Fibroblast of lung (primary cell): ENCODE measurements at places on chromosomes 12 and 14. TPM values are rescaled to one million over a fixed set of nuclear protein-coding genes. Genes with fewer than 3 reads are reported as not detected.

TMEM119 gene
- 132 and 358 TPM in 2 replicates for total RNA-seq

RNU4-1 gene
- under 0.01 TPM in 2 replicates for total RNA-seq

NFATC4 gene
- total RNA-seq, result 33.1 and 59.9 TPM in 2 replicates

EMC9 gene
- total RNA-seq, result 12.3 and 18.0 TPM in 2 replicates

FAM161B gene
- total RNA-seq, result 4.1 and 5.3 TPM in 2 replicates

CLEC4E gene
- not detected in 2 replicates for total RNA-seq

TSHR gene
- not detected in 2 replicates for total RNA-seq

DNA sequence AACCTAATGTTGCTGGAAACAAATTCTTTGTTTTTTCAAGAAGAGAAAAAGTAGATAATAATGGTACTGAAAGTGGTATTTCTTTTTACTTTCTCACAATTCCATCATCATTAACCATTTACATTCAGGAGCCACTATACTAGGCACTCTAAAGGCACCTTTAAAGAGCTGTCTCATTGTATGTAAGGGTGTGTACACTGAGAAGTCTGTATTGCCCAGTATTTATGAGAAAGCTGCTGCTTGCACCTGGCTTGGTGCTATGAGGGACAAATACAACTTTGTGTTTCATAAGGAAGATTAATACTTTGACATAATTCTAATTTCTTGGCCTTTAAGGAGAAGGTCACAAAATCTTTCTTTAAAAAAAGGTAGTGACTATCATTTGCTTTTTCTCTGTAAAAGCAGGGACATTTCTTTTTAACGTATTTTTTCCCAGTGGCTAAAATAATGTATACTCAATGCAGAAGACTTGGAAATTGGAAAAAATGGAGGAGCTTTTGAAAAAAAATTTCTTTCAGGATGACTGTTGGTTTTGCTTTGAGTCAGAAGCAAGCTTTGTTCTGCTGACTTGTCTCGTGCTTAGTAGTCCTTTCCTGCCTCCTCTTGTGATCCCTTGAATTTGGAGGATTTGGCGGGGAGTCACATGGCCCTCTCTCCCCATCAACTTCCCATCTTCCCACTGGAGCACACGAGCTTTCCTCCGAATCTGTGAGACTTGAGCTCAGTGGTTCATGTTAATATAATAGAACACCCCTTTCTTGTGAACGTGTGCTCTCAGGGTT, 50.1 kb downstream of the RASSF3 start:
- no peak for DNase-seq
- H3K36me3 ChIP-seq, result no peaks in the 10 kb centered on the region
- no peaks in the 10 kb centered on the region for H3K4me1 ChIP-seq
- H3K4me3 ChIP-seq, result no peak overlapping the region
- H3K27me3 ChIP-seq, result no peaks in the 10 kb centered on the region

- peaks cover 2% of the 10 kb centered on the region for H3K4me1 ChIP-seq
- no peaks in the 10 kb centered on the region for H3K36me3 ChIP-seq
- no peak overlapping the region for H3K4me3 ChIP-seq
- DNase-seq, result peak; percentile 2
- no peaks in the 10 kb centered on the region for H3K27me3 ChIP-seq
- no peak overlapping the region for H3K27ac ChIP-seq
Measured at GRCh38 chr12:94721173-94721572, 70.8 kb upstream of the TMCC3 start.

GRCh38 chr14:70909733-70910614, 2.7 kb downstream of the PCNX1 start:
- no peaks in the 10 kb centered on the region for H3K27me3 ChIP-seq
- no peak overlapping the region for H3K27ac ChIP-seq
- DNase-seq, result peak; percentile 48
- H3K4me1 ChIP-seq, result peaks cover 3% of the 10 kb centered on the region
- no peaks in the 10 kb centered on the region for H3K36me3 ChIP-seq
- peak overlapping the region; percentile 94 for H3K4me3 ChIP-seq

DNA sequence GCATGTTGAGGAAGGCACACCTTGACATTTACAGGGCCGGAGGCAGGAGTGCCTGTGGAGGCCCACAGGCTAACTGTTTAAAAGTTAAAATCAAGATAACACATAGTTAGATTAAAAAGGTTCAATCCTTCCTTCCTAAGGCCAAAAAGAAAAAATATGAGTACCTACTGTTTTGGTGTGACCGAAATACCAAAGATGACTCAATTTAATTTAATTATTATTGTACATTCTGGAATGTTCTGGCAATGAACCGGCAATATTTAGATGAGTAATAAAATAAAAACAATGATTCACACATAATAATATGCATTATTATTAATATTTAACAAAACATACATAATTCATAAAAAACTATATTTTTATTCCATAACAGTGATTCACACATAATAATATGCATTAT, 136.8 kb upstream of the NTF3 start:
- no peaks in the 10 kb centered on the region for H3K27me3 ChIP-seq
- H3K36me3 ChIP-seq, result no peaks in the 10 kb centered on the region
- H3K27ac ChIP-seq, result no peak overlapping the region

DNA sequence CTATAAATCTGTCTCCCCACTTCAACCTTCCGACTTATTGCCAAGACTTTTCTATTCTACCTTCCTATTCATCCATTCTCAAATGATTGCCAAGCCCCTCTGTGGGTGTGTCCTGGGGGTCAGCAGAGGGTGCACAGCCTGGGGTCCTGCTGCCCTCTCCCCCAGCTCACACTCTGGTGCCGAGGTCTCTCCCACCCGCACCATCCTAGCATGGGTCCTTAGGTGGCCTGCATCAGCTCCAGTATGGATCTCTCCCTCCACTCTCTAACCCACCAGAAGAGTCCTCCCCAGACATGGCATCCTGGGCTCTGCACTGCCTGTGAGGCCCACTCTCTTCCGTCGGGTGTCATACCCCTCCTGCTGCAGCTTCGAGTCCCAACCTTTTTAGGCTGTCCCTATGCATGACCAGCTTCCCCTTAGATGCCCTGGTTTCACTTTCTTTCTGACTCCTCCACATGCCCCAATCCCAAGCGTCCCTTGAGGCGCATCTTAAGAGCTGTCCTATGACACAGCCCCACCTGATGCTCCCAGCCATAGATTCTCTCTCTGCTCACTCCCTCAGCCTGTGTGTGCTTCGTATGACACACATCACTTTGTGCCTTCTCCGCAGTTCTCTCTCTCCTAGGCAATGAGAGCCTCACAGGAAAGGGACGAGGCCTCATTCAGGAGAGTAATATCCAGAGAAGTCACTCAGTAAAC, 43.9 kb downstream of the GIT2 start:
- H3K27ac ChIP-seq, result peak overlapping the region; percentile 89
- H3K36me3 ChIP-seq, result peaks cover 11% of the 10 kb centered on the region
- no peak overlapping the region for H3K4me3 ChIP-seq
- peaks cover 51% of the 10 kb centered on the region for H3K4me1 ChIP-seq

DNA sequence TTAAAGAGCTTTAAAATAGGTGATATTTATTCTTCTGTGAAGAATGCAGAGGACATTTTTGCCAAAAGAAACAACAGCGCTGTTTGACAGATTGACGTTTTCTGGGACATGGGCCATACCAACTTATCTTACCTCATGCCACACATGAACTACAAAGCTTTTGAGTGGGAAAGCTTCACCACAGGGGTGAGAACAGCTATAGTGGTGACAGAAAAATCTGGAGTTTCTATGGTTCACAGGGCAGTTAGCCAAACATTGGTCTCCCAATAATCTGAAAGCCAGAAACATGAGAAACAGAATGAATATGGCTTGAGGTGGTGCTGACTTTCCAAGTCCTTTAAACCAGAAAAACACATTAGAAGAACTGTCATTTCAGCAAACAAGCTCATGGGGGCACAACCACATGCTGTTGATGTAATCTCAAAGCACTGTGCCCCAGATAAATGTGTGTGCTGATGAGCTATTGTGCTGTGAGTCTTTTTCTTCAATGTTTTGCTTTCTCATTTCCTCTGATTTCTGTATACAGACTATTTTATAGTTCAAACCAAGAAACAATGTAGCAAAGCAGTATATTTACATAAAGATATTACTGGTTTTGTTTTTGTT, 905.4 kb downstream of the SLC16A7 start:
- no peaks in the 10 kb centered on the region for H3K27me3 ChIP-seq
- no peak overlapping the region for H3K27ac ChIP-seq
- no peaks in the 10 kb centered on the region for H3K36me3 ChIP-seq
- no peaks in the 10 kb centered on the region for H3K4me1 ChIP-seq
- peak; percentile 74 for DNase-seq

- peak; percentile 55 for DNase-seq
- no peaks in the 10 kb centered on the region for H3K4me1 ChIP-seq
- H3K36me3 ChIP-seq, result no peaks in the 10 kb centered on the region
- H3K27ac ChIP-seq, result no peak overlapping the region
- no peaks in the 10 kb centered on the region for H3K27me3 ChIP-seq
Measured at GRCh38 chr14:63563370-63564026, 20.3 kb upstream of the PPP2R5E start.

DNA sequence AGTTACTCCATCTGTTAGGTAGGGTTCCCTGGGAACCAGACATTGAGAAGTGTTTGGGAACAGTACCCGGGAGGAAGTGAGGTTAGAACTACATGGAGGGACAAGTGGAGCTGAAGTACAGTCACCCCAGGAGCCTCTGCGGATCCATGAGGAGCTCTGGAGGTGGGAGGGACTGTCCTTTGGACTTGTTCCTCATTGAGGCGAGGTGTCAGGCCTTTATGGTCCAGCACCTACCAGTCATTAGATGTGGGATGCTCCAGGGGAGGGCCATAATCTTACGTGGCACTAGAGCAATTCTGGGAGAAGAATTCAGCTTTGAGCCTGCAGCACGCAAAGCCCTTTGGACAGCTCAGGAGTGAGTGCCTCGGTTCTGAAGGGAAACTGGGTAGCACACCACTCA, 142.8 kb downstream of the DACT1 start:
- H3K27me3 ChIP-seq, result no peaks in the 10 kb centered on the region
- H3K4me1 ChIP-seq, result peaks cover 2% of the 10 kb centered on the region

GRCh38 chr12:52977170-52977569, 28.3 kb downstream of the KRT18 start:
- H3K27ac ChIP-seq, result no peak overlapping the region
- peaks cover 3% of the 10 kb centered on the region for H3K27me3 ChIP-seq
- H3K36me3 ChIP-seq, result no peaks in the 10 kb centered on the region
- peaks cover 9% of the 10 kb centered on the region for H3K4me1 ChIP-seq

DNA sequence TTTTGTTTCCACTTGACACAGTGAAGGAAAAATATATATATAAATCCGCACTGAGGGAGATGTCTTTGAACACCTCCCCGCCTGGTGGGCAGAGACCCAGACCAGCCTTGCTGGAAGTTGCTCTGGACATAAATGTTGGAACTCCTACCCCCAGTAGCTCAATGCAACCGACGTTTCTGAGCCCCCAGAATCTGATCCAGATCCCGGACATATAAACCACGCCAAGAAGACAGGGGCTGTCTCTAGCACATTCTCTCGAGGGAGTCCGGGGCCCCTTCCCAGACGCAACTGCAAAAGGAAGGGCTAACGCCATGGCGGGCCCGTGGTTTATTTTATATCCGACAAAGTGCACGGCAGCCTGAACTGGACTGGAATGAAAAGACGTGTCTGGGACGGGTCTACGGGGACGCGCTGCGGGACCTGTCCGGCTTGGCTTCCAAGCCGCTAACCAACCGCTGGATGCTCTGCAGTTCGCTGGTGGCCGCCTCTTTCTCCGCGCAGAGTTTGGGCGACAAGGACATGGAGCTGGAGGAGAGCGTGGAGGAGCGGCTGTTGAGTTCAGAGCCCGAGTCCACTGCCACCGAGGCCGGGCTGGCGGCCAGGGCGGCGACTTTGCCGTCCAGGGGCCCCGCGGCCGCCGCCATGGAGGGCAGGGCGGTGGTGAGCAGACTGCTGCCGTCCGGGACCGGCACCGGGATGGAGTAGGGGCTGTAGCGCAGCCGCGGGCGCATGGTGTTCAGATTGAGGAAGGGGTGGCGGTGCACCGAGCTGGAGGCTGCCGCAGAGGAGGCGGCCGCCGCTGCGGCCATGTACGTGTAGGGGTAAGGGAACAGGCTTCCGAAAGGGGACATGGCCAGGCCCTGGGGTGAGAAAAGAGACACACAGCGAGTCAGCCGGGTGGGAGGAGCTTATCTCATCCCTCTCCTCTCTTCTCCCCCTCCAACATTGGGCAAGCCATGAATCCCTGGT, 12.2 kb downstream of the TBX3 start:
- DNase-seq, result peak; percentile 77
- H3K4me1 ChIP-seq, result peaks cover 23% of the 10 kb centered on the region
- peak overlapping the region; percentile 75 for H3K4me3 ChIP-seq
- peaks cover 15% of the 10 kb centered on the region for H3K36me3 ChIP-seq
- peak overlapping the region; percentile 95 for H3K27ac ChIP-seq

GRCh38 chr12:52331833-52332232, 10.6 kb upstream of the KRT83 start:
- H3K27ac ChIP-seq, result no peak overlapping the region
- H3K27me3 ChIP-seq, result peaks cover 16% of the 10 kb centered on the region
- H3K36me3 ChIP-seq, result no peaks in the 10 kb centered on the region
- no peaks in the 10 kb centered on the region for H3K4me1 ChIP-seq
- DNase-seq, result no peak
- H3K4me3 ChIP-seq, result no peak overlapping the region

- no peak for DNase-seq
- peak overlapping the region; percentile 80 for H3K4me3 ChIP-seq
- peaks cover 11% of the 10 kb centered on the region for H3K4me1 ChIP-seq
- H3K27me3 ChIP-seq, result no peaks in the 10 kb centered on the region
- no peak overlapping the region for H3K27ac ChIP-seq
- H3K36me3 ChIP-seq, result peaks cover 1% of the 10 kb centered on the region
Measured at GRCh38 chr14:105421723-105422615, 2.3 kb downstream of the MTA1 start.

DNA sequence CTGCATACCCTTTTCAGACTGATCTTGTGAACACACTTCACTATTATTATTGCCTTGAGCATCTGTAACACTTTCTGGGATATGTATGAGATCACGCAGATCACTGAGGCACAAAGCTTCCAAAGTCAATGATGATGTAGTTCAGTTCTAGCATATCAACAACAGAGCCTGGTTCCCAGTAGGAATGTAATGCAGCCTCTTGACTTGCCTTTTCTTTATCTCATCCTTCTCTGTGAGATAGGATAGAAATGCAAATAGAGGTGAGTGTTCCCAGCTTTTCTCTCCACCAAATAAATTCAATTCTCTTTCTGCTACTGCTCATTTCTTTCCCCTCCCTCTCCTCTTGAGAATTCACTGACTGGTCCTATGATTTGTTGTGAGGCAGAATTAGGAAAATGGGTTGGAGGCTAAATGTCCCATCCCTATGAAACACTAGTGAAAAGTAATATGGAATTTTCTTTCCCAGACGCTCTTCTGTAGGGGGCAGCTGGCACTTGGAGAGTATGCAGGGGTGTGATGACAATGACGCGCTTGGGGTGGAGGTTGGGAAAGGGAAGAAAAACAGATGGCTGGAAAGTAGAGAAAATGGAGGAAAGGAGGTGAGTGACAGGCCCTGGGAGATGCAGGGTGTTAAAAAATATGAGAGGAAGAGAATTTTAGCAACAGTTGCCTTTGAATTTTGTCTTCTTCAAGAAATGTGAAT, 96.0 kb upstream of the TMTC1 start:
- no peaks in the 10 kb centered on the region for H3K36me3 ChIP-seq
- H3K4me3 ChIP-seq, result no peak overlapping the region
- H3K4me1 ChIP-seq, result no peaks in the 10 kb centered on the region
- no peak for DNase-seq
- no peaks in the 10 kb centered on the region for H3K27me3 ChIP-seq
